Gastroesophageal sphincter (tissue), 4 donors: ENCODE measurements at places on chromosomes 5 and 9.

DNA sequence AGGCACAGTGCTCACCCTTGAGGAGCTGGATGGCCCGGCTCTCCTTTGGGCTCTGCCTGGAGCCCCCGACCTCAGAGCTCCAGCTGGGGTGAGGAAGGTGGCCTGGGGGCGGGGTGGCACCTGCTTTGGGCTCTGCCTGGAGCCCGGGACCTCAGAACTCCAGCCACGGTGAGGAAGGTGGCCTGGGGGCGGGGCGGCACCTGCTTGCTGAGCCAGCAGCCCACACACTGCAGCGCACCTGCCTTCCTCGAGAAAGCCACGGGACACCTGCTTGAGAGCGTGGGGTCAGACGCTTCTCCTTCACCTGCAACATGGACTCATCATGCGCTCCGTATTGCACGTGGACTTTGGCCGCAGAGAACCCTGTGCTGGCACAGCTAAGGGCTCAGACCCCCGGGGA, 51.8 kb downstream of the IRX2 start:
- H3K4me3 ChIP-seq: no peak overlapping the region
- peaks cover 51% of the 10 kb centered on the region for H3K27me3 ChIP-seq
- ATAC-seq: no peak
- H3K27ac ChIP-seq: no peak overlapping the region
- no peaks in the 10 kb centered on the region for H3K36me3 ChIP-seq
- no peaks in the 10 kb centered on the region for H3K4me1 ChIP-seq

DNA sequence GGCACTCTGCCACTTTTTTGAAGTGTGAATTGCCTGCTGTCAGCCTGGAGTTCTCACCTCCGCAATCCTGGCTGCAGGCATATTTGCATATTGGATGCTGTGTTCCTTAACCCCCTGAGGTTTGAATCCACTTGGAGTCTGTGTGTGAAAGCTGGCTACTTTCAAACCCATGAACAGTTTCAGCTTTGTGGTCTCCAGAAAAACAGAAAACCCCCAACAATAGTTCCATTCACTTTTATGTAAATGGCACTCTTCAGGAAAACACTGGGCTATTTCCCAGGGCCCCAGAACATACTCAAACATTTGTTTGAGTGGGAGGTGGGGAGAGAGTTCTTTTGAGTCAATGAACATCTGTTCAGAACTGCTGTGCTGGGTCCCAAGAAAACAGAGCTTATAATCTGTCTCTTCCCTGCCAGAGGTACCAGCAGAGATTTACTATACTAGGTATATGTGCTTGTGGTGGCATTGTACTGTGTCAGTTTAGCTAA, 5.0 kb downstream of the NUDT2 start:
- H3K4me3 ChIP-seq: no peak overlapping the region
- no peak for ATAC-seq
- H3K27ac ChIP-seq: peak overlapping the region; percentile 15
- H3K27me3 ChIP-seq: no peaks in the 10 kb centered on the region
- peaks cover 18% of the 10 kb centered on the region for H3K36me3 ChIP-seq

- peaks cover 41% of the 10 kb centered on the region for H3K36me3 ChIP-seq
- no peak overlapping the region for H3K27ac ChIP-seq
- ATAC-seq: no peak
- H3K4me3 ChIP-seq: no peak overlapping the region
- no peaks in the 10 kb centered on the region for H3K4me1 ChIP-seq
- H3K27me3 ChIP-seq: no peaks in the 10 kb centered on the region
Measured at GRCh38 chr9:131876486-131876885, 136.6 kb upstream of the RAPGEF1 start.

GRCh38 chr5:65243161-65243560, 238.6 kb downstream of the ADAMTS6 start:
- no peak overlapping the region for H3K27ac ChIP-seq
- no peak overlapping the region for H3K4me3 ChIP-seq
- H3K4me1 ChIP-seq: no peaks in the 10 kb centered on the region

DNA sequence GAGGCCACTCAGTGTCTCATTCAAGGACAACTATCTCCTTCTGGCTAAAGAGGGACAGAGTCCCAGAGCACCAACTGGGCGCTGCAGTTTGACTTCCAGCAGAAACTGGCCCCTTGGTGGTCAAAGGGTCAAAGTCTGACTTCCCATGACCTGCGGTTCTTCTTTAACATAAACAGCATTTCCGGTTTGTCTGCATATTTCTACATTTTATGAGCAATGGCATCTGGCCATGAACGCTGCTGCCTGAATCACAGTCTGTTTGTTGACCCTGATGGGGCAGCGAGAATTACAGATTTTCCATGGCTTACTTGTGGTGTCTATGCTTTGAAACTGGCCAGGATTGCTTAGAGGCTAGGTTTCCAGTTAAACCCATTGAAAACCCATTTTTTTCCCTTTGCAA, 1.3 kb downstream of the TNFSF15 start:
- no peak overlapping the region for H3K4me3 ChIP-seq
- H3K36me3 ChIP-seq: no peaks in the 10 kb centered on the region
- no peak for ATAC-seq
- H3K27me3 ChIP-seq: no peaks in the 10 kb centered on the region
- H3K4me1 ChIP-seq: no peaks in the 10 kb centered on the region
- no peak overlapping the region for H3K27ac ChIP-seq

DNA sequence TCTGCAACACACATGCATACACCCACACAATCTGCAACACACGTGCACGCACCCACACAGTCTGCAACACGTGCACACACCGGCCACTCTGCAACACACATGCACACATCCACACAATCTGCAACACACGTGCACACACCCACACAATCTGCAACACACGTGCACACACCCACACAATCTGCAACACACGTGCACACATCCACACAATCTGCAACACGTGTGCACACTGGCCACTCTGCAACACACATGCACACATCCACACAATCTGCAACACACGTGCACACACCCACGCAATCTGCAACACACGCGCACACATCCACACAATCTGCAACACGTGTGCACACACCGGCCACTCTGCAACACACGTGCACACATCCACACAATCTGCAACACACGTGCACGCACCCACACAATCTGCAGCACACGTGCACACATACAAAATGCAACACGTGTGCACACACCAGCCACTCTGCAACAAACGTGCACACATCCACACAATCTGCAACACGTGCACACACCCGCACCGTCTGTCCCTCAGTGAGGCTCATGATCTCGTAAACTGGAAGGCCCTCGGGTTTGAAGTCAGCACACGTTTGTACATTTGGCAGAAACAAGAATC, 18.4 kb downstream of the PLEKHG4B start:
- no peak for ATAC-seq
- no peaks in the 10 kb centered on the region for H3K36me3 ChIP-seq
- H3K27ac ChIP-seq: no peak overlapping the region
- H3K4me1 ChIP-seq: no peaks in the 10 kb centered on the region
- peaks cover 44% of the 10 kb centered on the region for H3K27me3 ChIP-seq

DNA sequence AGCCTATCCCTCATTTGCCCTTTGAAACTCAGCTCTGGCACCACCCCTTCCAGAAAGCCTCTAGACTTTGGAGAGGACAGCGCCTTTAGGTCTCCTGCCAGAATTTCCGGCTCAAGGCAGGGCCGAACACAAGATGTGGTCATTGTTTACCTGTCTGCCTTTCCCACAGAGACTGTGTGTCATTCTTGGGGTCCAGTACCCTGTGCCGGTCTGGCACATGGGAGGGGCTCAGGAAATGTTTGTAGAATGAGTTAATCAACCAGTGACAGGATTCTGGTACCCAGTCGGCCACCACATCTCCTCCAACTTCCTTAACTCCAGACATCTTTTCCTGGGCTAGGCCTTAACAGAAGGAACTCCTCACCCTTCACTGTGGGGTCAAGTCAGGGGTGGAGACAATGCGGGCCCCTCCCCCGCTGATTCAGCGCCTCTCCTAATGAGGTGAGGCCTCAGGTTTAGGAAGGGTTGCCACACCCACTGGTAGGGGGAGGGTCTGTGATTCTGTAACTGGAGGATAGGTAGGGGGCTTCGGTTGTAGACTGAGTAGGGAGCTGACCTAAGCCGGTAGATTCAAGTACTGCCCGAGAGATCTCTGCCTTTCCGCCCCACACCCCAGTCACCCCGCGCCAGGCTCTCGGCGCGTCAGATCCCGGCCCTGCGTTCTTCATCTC, 29.3 kb downstream of the PCDH1 start:
- H3K36me3 ChIP-seq: peaks cover 6% of the 10 kb centered on the region
- peak overlapping the region; percentile 80 for H3K4me3 ChIP-seq
- peak overlapping the region; percentile 70 for H3K27ac ChIP-seq
- peaks cover 29% of the 10 kb centered on the region for H3K4me1 ChIP-seq

GRCh38 chr5:1168796-1169195, 32.6 kb upstream of the SLC6A19 start:
- no peak overlapping the region for H3K27ac ChIP-seq
- peaks cover 10% of the 10 kb centered on the region for H3K4me1 ChIP-seq
- H3K4me3 ChIP-seq: no peak overlapping the region

- H3K4me3 ChIP-seq: no peak overlapping the region
- no peak for ATAC-seq
- no peak overlapping the region for H3K27ac ChIP-seq
- no peaks in the 10 kb centered on the region for H3K36me3 ChIP-seq
- no peaks in the 10 kb centered on the region for H3K27me3 ChIP-seq
- H3K4me1 ChIP-seq: no peaks in the 10 kb centered on the region
Measured at GRCh38 chr5:1058988-1059883, 50.6 kb downstream of the NKD2 start.

GRCh38 chr9:91178281-91179236, 183.2 kb downstream of the AUH start:
- no peak overlapping the region for H3K4me3 ChIP-seq
- no peaks in the 10 kb centered on the region for H3K27me3 ChIP-seq
- ATAC-seq: no peak
- H3K4me1 ChIP-seq: no peaks in the 10 kb centered on the region
- no peaks in the 10 kb centered on the region for H3K36me3 ChIP-seq
- no peak overlapping the region for H3K27ac ChIP-seq

- H3K27me3 ChIP-seq: peaks cover under 1% of the 10 kb centered on the region
- H3K4me1 ChIP-seq: no peaks in the 10 kb centered on the region
- ATAC-seq: no peak
- H3K4me3 ChIP-seq: no peak overlapping the region
- H3K27ac ChIP-seq: no peak overlapping the region
Measured at GRCh38 chr9:117096138-117096537, 318.7 kb downstream of the ASTN2 start.

GRCh38 chr5:96807075-96807654, 580 bp downstream of the ERAP1 start:
- peak; percentile 75 for ATAC-seq
- H3K36me3 ChIP-seq: no peaks in the 10 kb centered on the region
- H3K27me3 ChIP-seq: no peaks in the 10 kb centered on the region
- peak overlapping the region; percentile 94 for H3K4me3 ChIP-seq
- H3K4me1 ChIP-seq: peaks cover 3% of the 10 kb centered on the region

DNA sequence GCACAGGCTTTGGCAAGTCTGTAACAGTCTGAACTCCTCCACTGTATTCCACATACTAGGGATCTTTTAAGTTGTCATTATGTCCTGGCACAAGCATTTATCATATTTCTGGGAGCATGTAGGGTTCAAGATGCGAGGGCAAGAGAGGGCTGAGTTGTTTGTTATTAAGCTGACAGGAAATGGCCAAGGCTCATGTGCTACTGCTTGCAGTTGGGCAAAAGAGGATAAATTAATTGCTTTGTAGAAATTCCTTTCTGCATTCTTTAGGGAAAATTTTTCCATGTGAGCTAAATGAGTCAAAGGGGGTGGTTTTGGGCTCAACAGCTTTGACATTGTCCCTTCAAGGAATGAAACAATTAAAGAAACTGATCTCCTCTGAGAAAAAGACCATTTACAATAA, 35.4 kb downstream of the DOCK8 start:
- ATAC-seq: no peak
- no peak overlapping the region for H3K4me3 ChIP-seq
- H3K27ac ChIP-seq: no peak overlapping the region

GRCh38 chr5:177447066-177447610, 524 bp downstream of the PRR7 start:
- H3K27me3 ChIP-seq: peaks cover 60% of the 10 kb centered on the region
- H3K27ac ChIP-seq: peak overlapping the region; percentile 55
- peaks cover 4% of the 10 kb centered on the region for H3K36me3 ChIP-seq
- H3K4me1 ChIP-seq: peaks cover 18% of the 10 kb centered on the region
- ATAC-seq: peak; percentile 25

- H3K4me1 ChIP-seq: peaks cover 12% of the 10 kb centered on the region
- H3K36me3 ChIP-seq: no peaks in the 10 kb centered on the region
- H3K27ac ChIP-seq: no peak overlapping the region
Measured at GRCh38 chr9:18866121-18866831, 166.7 kb downstream of the SAXO1 start.

DNA sequence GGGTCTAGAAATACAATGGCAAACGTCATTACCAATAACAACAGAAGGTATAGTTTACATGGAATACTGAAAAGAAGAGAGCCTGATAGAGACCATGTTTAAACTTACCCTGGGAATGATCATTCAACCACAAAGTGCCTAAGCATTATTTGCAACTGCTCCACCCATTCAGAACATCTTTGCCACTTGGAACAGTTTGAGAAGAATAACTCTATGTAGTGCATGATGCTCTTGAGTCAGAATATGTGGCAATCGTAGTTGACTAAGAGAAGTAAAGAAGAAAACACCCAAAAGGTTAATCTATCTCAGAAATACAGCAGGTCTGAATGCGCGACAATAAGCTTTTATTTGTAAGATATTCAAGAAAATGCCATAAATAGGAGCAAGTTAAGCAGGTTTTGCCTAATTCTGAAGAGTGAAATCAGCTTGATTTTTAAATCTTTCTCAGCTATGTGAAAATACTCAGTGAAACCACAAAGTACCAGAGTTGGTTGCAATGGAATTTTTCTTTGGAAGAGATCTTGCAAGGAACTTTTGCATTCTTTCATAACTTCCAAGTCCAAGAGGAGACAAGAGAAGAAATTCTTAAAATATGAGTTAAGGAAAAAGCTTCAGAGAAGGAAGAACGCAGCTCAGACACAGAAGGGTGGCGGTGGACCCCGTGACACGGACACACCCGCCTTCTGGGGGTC, 64.3 kb downstream of the HABP4 start:
- H3K27me3 ChIP-seq: no peaks in the 10 kb centered on the region
- H3K4me3 ChIP-seq: no peak overlapping the region
- H3K36me3 ChIP-seq: peaks cover 58% of the 10 kb centered on the region
- ATAC-seq: peak; percentile 71

DNA sequence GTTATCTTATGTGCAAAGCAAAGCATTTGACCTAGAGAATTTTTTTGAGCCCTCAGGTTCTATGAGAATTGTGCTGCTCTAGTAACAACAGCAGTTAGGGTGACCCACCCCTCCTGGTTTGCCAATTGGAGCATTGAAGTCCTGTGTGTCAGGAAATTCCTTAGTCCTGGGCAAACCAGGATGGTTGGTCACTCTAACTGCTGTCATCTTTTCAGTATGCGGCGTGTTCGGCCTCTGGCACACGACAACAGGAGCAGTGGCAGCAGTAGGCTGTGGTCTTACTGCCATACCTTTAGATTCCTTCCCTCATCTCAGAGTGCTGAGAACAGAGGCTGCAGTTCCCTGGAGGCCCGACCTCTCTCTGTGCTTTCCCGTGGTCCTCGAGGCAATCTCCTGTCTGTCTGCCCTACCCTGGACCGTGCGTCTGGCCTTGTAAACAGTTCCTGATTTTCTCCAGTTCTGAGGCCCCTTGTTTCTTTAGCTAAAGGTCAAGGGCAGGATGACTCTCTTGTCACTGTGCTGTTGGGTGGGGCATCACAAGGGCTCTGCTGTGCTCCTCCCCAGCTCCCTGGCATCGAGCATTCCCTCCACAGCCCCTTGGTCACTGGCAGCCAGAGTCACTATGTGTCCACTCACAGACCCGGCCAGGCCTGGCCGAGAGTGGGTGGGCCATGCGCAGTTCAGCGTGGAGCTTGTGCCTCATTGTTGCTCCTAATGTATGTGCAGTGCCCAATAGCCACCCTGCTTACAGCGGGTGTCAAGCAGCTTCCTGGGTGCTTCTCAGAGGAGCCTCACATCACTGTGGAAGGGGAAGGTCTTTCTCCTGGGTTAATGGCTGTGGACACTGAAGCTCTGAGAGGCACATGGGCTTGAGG, 18.5 kb upstream of the COL15A1 start:
- no peak for ATAC-seq
- no peaks in the 10 kb centered on the region for H3K4me1 ChIP-seq
- H3K27ac ChIP-seq: no peak overlapping the region
- H3K4me3 ChIP-seq: no peak overlapping the region
- H3K36me3 ChIP-seq: no peaks in the 10 kb centered on the region
